ENCODE measurements at places on chromosomes 1 and 21.

GRCh38 chr1:167057241-167057688 lies 32.9 kb downstream of the GPA33 start:
- DNase-seq: no peak

DNA sequence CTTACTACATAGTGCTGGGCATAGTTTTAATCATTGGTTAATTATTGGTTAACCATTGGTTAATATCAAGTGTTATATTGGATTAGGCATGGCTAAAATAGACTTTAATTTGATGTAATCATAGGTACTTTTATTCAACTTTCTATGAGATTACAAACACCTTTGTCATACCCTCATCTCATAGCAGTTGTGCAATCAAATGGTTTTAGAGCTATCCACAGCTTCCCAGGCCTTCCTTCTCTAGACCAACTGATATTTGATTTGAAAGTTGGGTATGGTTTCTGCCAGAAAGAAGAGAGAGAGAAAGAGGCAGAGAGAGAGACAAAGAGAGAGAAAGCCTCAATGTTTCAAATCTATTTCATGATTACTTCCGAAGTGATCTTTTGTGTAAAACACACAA lies 9.6 kb upstream of the RGS1 start:
- no peak for DNase-seq

DNA sequence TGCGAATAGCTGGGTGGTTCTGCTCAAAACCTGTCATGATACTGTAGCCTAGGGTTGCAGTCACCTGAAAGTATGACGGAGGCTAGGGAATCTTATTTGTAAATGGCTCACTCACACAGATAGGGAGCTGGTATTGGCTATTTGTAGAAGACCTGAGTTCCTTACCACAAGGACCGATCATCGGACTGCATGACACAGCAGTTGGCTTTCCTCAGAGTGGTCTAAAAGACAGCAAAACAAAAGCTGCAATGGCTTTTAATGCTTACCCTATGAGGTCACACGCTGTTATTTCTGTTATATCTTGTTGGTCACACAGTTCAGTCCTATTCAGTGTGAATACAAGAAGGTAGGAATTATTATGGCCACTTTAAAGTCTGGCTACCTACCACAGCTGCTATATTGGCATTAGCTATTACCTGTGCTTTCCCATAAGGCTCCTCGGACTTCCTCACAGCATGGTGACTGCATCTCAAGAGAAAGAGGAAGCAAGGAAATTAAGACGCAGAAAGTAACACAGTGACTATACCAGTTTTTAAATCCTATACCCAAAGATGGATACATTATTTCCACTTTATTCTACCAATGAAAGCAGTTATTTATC lies 68.4 kb upstream of the LRRC7 start:
- no peak for DNase-seq

DNA sequence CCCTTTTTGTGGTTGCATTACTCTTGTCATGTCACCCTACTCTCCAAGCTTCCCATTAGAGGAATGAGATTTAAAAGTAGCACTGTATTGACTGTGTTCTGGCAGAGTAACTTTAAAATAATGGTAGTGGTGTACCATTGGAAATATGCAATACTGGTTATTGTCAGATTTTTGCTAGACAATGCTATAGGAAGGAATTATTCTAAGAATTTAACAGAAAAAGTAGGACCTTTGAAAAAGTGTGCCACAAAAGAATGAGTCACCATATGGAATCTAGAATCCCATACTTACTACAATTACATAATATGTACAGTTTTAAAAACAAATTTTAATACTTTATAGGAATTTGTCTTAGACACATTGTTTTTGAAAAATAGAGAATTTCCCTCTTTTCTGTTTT lies 13.8 kb downstream of the MIER1 start:
- DNase-seq: no peak

DNA sequence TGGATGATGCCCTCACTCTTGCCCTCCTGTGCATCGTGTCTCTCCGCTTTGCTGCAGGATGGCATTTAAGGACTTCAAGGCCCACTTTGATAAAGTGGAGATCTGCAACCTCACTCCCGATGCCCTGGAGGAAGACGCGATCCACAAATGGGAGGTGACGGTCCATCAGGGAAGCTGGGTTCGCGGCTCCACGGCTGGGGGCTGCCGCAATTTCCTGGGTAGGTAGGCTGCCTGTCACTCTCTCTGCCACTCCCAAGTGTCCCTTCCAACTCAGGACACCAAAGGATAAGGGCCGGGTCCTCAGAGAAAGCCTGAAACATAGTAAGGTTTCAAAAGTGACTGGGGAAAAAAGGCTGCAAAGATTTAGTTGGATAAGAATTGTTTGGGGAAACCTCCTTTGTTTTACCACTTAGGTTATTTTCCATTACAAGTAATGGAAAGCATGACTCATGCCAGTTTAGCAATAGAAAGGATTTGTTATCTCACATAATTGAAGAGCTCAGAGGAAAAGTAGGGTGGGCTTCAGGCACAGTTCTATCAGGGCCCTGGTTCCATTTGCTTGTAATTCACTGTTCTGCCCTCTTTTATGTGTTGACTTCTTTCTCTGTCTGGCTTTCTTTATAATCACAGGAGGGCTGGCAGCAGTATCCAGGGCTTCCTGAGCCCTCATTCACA lies 31.9 kb downstream of the CAPN9 start:
- no peak for DNase-seq

GRCh38 chr1:15386164-15386749 lies 23.4 kb upstream of the EFHD2 start:
- DNase-seq: no peak

DNA sequence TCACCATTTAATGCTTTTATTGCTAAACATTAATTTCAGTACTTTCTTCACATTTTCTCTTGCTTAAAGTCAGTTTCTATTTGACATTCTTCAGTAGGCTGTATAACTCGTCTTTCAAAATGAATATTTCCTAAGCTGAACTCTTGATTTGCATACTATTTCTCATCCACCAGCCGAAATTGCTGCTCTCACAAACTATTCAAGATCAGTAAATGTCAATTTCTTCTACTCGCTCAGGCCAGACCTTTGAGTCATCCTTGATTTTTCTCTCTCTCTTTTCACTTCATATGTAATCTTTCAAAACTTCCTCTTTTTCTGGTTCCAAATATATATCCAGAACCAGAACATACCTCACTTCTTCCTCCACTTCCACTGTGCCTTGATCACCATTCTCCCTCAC lies 990.0 kb downstream of the KCNT2 start:
- DNase-seq: no peak

GRCh38 chr1:151060657-151061421 lies 642 bp downstream of the MLLT11 start:
- no peak for DNase-seq

DNA sequence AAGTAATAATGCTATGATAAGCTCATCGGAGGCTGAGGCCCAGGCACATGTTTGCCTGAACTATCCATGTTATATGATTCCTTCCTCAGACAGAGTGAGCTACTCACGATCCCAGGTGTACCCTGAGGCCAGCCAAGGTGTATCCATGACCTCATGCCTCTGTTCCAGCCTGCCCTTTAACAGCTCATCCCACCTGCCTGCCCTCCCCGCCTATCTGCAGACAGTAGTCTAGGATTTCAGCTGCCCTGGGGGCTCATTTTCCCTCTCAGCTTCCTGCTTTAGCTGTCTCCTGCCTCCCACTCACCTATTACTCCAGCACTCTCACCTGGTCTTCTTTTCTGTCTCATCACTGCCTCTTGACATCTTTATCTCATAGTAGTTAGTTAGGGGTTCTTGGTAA lies 1.9 kb upstream of the IL24 start:
- DNase-seq: no peak

DNA sequence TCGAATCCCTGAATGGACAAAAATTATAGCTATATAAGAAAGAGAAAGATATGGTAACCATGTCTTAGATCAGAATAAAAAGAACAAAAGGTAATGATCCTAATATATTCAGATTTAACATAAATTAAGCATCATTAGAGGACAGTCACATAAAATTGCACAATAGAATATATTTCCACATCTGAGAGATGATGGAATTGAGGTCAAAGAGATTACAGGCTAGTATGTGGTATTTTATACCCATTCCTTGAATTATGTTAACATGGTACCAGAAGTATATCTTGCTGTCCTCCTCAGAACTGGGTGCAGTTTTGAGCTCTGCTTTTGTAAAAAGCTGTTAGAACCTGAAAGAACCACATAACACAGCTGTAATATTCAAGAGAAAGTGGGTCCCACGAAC lies 245.6 kb upstream of the HOOK1 start:
- DNase-seq: no peak

- DNase-seq: no peak
Measured at GRCh38 chr21:33659568-33659949, 17.3 kb downstream of the ITSN1 start.

DNA sequence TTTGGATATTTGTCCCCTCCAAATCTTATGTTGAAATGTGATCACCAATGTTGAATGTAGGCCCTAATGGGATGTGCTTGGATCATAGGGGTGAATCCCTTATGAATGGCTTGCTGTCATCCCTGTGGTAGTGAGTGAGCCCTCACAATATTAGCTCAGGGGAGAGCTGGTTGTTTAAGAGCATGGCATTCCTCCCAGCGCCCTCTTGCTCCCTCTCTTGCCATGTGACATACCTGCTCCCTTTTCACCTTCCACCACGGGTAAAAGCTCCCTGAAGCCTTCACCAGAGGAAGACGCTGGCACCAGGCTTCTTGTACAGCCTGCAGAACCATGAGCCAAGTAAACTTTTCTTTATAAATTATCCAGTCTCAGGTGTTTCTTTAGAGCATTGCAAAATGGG lies 305.6 kb downstream of the KCTD3 start:
- no peak for DNase-seq

GRCh38 chr1:160807247-160807646 lies 11.3 kb downstream of the LY9 start:
- no peak for DNase-seq

GRCh38 chr1:207670192-207670591 lies 25.3 kb downstream of the CR1L start:
- no peak for DNase-seq

GRCh38 chr1:205812878-205813754 lies at the start of gene SLC41A1:
Gene SLC41A1, minus strand, starts transcription at chr1:205813198. Its CDS starts 2,757 bp downstream, at chr1:205810441.
- peak; percentile 87 for DNase-seq

DNA sequence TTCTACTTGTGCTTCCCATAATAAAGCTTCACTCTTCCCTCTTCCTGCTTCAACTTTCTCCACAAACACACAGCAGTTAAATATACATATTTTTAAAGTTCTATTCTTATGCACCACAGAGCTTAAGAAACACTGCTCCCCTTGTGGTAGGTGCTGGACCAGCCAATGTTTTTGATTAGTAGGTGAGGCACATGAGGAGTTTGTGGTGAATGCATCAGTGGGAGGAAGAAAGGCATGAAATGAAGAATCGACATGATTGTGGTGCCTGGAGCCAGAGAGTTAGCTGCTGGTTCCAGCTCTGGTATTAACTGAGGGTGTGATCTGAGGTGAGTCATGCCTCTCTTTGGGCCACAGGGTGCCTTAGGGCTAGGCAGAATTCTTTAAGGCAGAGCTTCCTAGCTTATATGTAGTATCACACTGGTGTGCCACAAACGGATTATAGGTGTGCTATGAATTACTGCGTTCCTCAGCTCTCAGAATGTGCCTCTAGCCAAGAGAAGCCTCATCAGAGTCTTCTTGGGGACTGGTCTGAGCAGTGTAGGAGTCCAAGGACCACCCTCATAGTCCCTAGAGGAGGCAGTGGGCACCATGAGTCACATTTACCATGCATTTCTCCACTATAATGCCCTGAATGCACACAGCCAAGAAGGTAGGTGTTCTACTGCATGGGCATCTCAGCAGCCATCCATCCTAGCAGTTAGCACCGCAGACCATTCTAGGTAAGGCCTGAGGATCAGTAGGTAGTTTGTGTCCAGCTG lies 97.4 kb upstream of the SGIP1 start:
- DNase-seq: no peak

DNA sequence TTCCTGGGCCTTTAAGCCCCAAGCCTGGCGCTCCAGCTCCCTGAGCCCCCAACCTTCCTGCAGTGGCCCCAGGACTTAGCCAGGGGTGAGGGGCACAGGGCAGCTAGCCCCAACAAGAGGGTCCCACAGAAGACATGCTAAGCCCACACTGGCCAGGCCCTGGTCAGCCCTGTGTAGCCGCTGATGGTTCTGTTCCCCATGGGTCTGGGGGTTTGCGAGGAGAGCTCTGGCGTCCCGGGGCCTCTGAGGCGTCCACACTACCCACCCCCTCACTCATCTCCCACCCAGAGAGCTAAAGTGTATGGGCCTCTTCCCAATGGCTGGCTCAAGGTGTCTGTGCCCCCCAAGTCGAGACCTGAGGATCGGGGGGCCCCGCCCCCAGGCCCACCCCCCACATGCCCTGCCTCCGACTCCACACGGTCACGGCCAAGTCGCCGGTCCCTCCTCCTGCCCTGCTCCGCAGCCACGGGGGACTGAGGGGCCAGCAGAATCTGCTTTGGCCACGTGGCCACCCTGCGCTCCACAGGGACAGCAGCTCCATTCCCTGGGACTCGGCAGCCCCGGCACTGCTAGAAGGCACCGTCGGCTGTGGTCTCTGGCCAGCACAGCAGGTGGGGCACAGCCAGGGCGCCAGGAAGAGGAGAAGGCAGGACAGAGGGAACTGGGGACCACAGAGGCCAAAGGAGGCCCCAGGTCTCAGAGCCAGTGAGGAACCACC lies 7.8 kb downstream of the TNFRSF18 start:
- DNase-seq: no peak

- DNase-seq: no peak
Measured at GRCh38 chr1:119481951-119482350, 25.1 kb upstream of the HSD3B1 start.

- no peak for DNase-seq
Measured at GRCh38 chr1:23555270-23555985, 3.9 kb downstream of the ID3 start.

GRCh38 chr1:166129006-166129405 lies 37.8 kb downstream of the FAM78B start:
- no peak for DNase-seq

- no peak for DNase-seq
Measured at GRCh38 chr1:162010175-162010506, 13.5 kb downstream of the OLFML2B start.

DNA sequence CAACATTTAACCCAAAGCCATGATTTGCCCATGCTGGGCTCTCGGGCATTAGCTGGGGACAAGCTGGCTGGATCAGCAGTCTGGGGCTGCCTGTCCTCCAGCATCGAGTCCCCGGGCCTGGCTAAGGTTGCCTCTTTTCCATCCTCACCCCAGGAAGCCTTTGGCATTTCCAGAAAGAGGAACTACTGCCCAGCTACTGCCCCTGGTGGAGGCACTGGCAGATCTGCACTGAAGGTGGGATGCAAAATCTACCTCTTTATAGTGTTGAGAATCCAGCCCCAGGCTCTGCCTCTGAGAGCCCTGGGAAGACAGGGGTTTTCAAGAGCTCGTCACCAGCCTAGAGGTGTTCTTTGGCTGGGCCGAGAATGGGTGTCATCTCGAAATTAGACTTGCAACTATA lies 635.9 kb downstream of the MATN1 start:
- DNase-seq: no peak
